Naive thymus-derived CD8-positive, alpha-beta T cell (primary cell): ENCODE measurements at places on chromosomes 6 and 20. TPM values are rescaled to one million over a fixed set of nuclear protein-coding genes. Genes with fewer than 3 reads are reported as not detected.

DNA sequence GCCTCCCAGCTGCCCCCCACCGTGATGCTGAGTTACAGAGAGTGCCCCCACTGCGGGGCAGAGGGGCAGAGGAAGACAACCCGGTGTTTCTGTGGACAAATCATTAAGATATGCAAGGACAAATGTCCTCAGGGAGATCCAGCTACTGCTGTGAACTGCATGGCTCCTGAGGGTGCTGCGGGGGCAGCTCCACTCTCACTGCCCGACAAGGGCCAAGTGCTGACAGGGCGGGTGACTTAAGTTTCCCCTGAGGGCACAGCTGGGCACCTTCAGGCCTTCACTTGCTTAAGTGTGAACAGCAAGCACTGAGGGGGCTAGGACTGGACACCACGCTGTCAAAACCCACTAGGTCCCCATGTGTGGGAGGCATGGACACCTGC lies 26.2 kb upstream of the TCFL5 start:
- no peaks in the 10 kb centered on the region for H3K27me3 ChIP-seq
- H3K4me3 ChIP-seq = no peak overlapping the region
- peaks cover 5% of the 10 kb centered on the region for H3K4me1 ChIP-seq
- no peak for DNase-seq

DNA sequence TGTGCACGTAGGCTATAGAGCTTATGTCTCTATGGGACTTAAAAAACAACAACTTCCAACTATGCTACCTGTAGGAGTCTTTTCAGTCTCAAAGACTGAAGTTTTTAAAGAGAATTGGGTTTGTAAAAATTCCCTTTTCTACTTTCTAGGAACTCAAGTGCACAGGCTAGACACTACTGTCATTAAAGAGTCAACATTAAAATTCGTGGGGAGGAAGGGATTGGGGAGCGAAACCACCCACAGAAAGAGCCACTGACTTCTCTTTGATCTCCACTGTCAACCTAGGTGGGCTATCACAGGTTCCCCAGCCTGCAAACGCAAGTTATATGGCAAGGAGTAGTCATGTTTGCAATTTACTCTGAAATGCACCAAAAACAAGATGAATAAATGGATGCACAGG lies 37.7 kb downstream of the ADTRP start:
- H3K27me3 ChIP-seq = no peaks in the 10 kb centered on the region
- H3K4me1 ChIP-seq = peaks cover 7% of the 10 kb centered on the region
- DNase-seq = no peak

Gene CST3
- total RNA-seq = 5.3 TPM

GRCh38 chr20:10902174-10902573 lies 228.4 kb upstream of the JAG1 start:
- H3K4me3 ChIP-seq = no peak overlapping the region
- no peak for DNase-seq
- H3K27me3 ChIP-seq = no peaks in the 10 kb centered on the region
